ENCODE measurements at places on chromosomes 3 and 15. TPM values are rescaled to one million over a fixed set of nuclear protein-coding genes. Genes with fewer than 3 reads are reported as not detected.

Gene HYKK
- total RNA-seq, result 4.1 TPM

Gene DNAH1
- total RNA-seq, result 2.5 TPM

Gene SNX22
- 0.71 TPM for total RNA-seq

Gene GCSAM
- total RNA-seq, result not detected

Gene MAP6D1
- 2.9 TPM for total RNA-seq

Gene ATP8B4
- total RNA-seq, result 2.5 TPM

Gene TBC1D2B
- 6.5 TPM for total RNA-seq

Gene SLC33A1
- total RNA-seq, result 26.4 TPM

Gene CELF6
- total RNA-seq, result 0.74 TPM

Gene EPM2AIP1
- total RNA-seq, result 31.4 TPM

Gene ARNT2
- 5.4 TPM for total RNA-seq

Gene CCR8
- total RNA-seq, result not detected

Gene ACKR4
- total RNA-seq, result 1.6 TPM

Gene PYGO1
- 4.0 TPM for total RNA-seq

Gene RBP2
- not detected for total RNA-seq

Gene SNRK
- 41.5 TPM for total RNA-seq

Gene CHRM5
- total RNA-seq, result not detected

Gene P2RY1
- 5.1 TPM for total RNA-seq

Gene CCR3
- total RNA-seq, result not detected

Gene TRA2B
- 58.8 TPM for total RNA-seq

Gene FOXB1
- not detected for total RNA-seq

Gene TRNT1
- 11.1 TPM for total RNA-seq

Gene PRICKLE2
- 4.3 TPM for total RNA-seq

Gene SOX14
- total RNA-seq, result not detected

Gene RPLP1
- 1,202 TPM for total RNA-seq

Gene CCDC191
- 1.4 TPM for total RNA-seq

Gene GOLGA8K
- 0.25 TPM for total RNA-seq

Data from heart left ventricle (tissue), 16 donors.